ENCODE measurements at places on chromosomes 3 and 15. TPM values are rescaled to one million over a fixed set of nuclear protein-coding genes. Genes with fewer than 3 reads are reported as not detected.

ADGRG7 gene
- not detected for total RNA-seq

DNA sequence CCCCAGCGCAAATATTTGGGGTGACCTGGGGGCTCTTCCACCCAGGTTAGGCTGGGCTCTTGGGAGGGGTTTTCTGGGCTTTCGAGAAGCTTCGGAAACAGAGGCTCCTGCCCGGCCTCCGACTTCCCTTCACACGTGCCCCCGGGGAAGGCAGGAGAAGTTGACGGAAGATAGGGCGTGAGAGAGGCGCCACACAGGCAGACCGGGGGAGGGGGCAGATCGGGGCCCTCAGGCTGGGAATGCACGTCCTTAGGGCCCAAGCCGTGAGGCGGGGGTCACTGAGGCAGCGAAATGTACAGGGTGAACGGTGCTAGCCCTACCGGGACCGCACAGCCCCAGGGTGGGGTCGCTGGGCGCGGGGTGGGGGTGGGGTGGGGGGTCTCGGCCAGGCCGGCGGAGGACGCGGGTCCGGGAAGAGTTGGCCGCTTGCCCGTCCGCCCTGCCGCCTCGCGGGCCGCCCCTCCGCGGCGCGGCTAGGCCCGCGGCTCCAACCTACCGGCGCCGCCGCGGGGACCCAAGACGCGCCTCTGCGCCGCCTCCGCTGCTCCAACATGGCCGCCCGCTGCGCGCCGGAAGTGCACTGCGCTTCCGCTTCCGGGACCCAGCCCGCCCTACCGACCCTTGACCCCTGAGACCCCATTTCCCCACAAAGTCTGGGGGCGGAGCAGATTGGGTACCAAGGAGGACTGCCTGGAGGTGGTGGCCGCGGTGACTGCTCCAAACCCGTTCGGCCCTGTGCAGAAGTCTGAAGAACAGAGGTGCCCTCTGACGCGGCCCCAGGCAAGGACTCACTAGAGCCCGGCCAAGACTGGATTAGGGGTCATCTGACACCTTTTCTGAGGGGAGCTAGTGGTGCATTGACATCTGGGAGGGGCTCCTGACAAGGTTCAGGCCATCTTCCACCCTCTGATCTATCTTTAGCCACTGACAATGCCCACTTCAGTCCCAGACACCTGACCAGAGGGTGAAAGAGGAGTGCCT, at the start of gene CCDC71:
CCDC71 (minus strand) TSS at position 561 of the 981 bp plus-strand sequence. CDS start 2,123 bp downstream, outside the sequence.
- DNase-seq = peak; percentile 78

- DNase-seq = no peak
These were observed 116.1 kb upstream of the IL12A start for GRCh38 chr3:159872374-159873109.

DNA sequence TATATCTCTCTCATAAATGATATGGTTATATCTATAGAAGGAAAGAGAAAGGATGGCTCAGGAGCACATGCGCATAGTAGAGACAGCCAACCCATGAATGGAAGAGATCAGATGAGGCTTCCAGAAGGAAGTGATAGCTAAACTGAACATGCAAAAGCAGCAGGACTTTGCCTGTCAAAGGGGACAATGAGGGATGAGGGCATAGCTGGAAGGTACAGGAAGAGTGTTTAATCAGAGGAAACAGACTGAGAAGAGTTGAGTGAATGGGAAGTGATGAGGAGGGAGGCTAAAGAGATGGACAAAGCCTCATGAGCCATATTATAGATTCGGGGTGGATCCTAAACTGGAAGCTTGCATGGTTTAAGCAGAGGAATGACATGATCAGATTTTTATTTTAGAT, 26.5 kb upstream of the VEPH1 start:
- no peak for DNase-seq

EPHA6 gene
- 0.29 TPM for total RNA-seq

- DNase-seq = peak; percentile 81
These were observed 15.7 kb downstream of the KIF9 start for GRCh38 chr3:47266709-47267489.

- no peak for DNase-seq
These were observed 12.7 kb upstream of the CILP start for GRCh38 chr15:65223996-65224395.

GRCh38 chr3:30349507-30349906, 256.9 kb upstream of the TGFBR2 start:
- no peak for DNase-seq

- DNase-seq = no peak
These were observed 111.5 kb downstream of the PDZRN3 start for GRCh38 chr3:73513260-73513659.

VILL gene
- 18.7 TPM for total RNA-seq

STRIT1 gene
- total RNA-seq = not detected

GOLGA8J gene
- not detected for total RNA-seq

GOLGA6D gene
- total RNA-seq = not detected

- no peak for DNase-seq
These were observed 274.4 kb downstream of the ADAMTSL3 start for GRCh38 chr15:83928392-83928734.

CSPG5 gene
- 2.9 TPM for total RNA-seq

DNA sequence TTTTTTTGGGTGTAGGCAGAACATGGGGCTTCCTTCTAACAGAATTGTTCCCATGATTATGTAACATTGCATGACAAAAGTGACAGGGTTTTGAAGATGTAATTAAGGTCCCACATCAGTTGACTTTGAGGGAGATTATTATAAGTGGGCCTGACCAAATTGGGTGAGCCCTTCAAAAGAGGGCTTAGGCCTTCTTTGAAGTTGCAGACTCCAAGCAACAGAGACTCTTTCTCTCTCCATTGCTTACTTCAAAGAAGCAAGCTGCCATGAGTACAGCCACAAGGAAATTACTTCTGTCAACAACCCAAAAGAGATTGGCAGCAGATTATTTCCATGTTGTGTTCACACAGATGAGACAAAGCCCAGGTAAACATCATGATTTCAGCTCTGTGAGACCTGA, 348.2 kb downstream of the PDCD6IP start:
- no peak for DNase-seq

BLM gene
- total RNA-seq = 0.46 TPM

- no peak for DNase-seq
These were observed 32.6 kb upstream of the ATP11B start for GRCh38 chr3:182760576-182761164.

GRCh38 chr3:171311784-171312183, 148.4 kb downstream of the TNIK start:
- DNase-seq = no peak

DNA sequence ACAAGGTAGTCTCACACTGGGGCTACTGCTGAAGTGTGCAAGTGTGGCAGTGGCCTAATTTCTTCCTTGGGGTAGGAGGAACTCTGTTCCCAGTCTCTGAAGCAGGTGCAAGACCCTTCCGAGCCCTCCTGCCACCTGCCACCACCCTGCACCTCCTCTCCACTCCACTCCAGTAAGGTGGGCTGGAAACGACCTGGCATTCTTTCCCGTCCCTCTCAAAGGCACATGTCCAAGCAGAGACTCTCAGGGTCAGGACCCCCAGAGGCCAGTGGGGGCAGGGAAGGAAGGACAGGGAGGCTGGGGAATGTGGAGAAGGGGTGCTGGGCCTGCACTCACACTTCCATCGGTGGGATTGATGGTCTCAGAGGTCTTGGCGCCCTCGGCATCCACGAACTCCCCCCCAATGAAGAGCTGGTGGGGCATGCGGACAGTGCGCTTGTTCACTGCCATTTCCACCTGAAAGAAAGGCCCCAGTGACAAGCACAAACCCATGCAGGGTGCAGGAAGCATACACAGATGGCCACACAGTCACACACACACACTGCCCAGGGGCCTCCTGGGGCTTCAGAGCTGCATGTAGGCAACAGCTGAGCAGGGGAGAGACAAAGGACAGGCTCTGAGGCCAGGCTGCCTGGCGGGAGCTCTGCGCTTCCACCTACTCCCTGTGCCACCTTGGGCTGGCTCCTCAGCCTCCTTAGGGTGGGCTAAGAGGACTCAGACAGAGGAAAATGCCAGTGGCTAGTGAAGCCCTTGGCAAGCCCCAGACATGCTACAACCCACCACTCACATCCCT, 43.8 kb downstream of the ALDH1L1 start:
- peak; percentile 5 for DNase-seq

DNA sequence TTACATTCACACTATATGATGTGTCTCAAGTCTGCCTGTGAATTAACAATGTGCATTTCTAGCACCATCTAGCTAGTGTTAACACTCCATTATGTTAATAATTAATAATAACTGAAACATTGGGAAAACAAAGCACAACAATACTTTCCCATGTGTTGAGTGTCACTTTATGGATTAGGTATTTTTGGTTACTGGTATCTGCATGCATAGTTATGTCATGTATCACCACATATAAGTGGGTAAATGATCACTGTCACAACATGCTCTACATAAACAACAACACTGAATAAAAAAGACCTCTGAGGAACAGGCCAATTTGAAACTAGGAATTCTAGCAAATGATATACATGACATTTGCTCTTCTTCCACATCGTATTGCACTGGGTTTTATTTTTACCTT, 74.7 kb downstream of the MLH1 start:
- no peak for DNase-seq

- DNase-seq = no peak
These were observed 427.5 kb downstream of the VGLL3 start for GRCh38 chr3:86563400-86563970.

DNA sequence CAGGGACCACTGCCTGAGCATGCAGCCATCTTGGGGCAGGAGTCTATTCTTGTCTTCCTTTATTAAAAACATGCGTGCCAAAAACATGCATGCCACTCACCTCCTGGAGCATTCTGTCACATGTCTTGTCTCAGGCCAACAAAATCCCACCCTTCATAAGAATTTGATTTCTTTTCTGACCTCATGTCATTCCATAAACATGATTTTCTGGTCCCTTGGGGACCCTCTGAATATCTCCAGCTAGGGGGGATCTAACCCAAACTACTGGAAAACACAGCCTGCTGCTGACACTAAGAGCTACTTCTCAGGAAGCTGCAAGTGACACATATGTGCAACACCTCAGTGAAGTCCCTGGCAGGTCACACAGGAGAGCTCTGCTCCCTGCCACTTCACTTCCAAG, 26.8 kb upstream of the NOX5 start:
- no peak for DNase-seq

RNU5B-1 gene
- total RNA-seq = not detected

GRCh38 chr3:46972396-46972795, 4.1 kb downstream of the CCDC12 start:
- no peak for DNase-seq

DNA sequence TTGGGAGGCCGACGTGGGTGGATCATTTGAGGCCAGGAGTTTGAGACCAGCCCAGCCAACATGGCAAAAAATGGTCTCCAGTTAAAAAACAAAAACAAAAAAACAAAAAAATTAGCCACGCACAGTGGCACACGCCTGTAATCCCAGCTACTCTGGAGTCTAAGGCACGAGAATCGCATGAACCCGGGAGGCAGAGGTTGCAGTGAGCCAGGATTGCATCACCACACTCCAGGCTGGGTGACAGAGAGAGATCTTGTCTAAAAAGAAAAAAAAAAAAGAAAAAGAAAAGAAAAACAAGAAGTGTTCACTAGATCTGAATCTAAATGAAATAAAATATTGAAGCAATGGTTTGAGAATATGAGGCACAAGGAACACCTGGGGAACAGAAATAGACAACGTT, 36.7 kb downstream of the SLC9A9 start:
- DNase-seq = no peak

DNA sequence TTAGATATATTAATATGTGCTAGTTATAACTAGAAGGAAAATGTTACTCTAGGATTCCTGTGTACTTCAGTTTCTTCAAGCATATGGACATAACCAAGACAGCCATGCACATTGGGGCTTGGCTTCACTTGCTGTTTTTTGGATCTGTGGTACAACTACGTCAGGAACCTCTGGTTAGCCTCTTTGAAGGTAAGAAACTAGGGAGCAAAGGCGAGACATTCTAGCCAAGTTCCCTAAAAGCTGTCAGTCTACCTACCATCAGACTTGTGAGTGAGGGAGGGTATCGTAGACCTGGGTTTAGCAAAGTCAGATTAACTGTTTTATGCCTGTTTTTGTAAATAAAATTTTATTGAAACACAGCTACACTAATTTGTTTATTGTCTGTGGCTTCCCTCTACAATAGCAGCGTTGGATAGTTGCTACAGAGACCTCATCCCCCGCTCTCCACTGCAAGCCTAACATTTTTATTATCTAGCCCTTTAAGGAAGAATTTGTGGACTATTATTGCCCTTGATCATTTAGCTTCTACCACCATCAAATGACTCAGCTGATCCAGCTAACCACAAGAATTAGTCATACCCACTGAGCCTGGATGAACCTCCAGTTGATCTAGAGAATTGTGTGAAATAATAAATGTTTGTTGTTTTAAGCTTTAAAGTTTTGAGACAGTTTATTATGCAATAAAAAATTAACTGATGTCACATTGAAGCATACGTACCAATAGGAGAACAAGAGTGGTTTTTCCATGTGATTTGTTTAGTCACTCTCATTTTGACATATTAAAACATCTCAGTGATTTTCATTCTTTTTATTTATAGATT, 58.1 kb downstream of the RSRC1 start:
- no peak for DNase-seq

- no peak for DNase-seq
These were observed 237.7 kb upstream of the WNT5A start for GRCh38 chr3:55724821-55725220.

- DNase-seq = no peak
These were observed 123.8 kb upstream of the DAZL start for GRCh38 chr3:16728770-16729745.

- no peak for DNase-seq
These were observed 572.4 kb upstream of the PPP2R3A start for GRCh38 chr3:135393159-135393558.

DNA sequence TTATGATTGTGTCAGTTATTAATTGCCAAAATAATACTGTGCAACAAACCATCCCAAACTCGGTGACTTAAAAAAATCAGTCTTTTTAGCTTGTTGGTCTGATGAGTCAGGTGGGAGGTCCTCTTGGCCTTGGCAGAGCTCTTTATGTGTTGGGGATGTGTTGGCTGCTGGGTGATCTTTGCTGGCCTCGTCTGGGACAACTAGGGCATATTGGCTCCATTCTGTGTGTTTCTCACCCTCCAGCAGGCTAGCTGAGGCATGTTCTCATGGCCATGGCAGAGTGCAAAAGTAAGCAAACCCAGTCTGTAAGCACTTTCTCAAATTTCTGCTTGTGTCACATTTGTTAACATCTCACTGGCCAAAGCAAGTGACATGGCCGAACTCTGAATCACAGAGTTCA, 251.6 kb downstream of the RPLP1 start:
- no peak for DNase-seq

SLC9C1 gene
- 0.49 TPM for total RNA-seq

GRCh38 chr3:64571982-64572381, 115.8 kb downstream of the ADAMTS9 start:
- DNase-seq = no peak

SLC28A2 gene
- total RNA-seq = not detected

- no peak for DNase-seq
These were observed 48.5 kb downstream of the HACD2 start for GRCh38 chr3:123536153-123536895.

DNA sequence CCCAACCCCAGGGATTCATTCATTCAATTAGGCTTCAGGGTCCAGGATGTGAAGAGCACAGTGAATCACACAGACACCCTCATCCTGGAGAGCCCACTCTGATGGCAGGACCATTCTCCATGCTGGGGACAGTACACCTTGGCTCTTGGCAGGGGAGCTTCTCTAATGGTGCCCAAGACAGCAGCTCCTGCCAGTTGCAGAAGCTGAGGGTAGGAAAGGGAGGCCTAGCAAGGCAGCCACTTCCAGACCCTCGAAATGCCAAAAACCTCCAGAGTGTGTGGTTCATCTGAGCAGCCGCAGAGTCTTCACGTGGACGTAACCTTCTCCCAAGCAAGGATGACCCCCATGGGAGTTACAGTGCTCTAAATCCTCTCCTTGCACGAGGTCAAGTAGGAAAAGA, 186.2 kb downstream of the XXYLT1 start:
- DNase-seq = no peak

Measured in uterus (tissue), 4 donors.